ENCODE measurements at places on chromosomes 3 and 15.

GRCh38 chr15:76058714-76059319 lies 968 bp upstream of the TMEM266 start:
- DNase-seq, result no peak

- no peak for DNase-seq
These were observed 129.6 kb downstream of the ADAMTS17 start for GRCh38 chr15:100211855-100212850.

DNA sequence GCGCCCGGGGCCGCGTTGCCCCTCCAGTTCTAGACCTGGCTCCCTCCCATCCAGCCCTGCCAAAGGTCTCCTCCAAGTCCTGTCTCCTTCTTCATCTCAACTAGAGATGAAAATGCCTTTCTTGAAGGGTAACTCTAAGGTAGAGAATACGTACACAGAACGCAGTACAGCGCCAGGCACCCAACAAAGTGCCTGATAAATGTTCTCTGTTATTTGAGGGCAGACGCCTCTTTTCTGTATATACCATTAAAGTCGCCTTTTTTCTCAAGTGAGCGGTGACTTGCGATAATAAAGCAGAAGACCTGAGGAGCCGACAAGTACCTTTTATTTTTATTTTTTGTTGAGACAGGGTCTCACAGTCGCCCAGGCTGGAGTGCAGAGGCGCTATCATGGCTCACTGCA lies 809 bp downstream of the CRTAP start:
- no peak for DNase-seq

GRCh38 chr3:12312010-12312409 lies 23.1 kb downstream of the PPARG start:
- DNase-seq, result no peak

GRCh38 chr3:82736696-82737277 lies 975.3 kb upstream of the GBE1 start:
- no peak for DNase-seq

DNA sequence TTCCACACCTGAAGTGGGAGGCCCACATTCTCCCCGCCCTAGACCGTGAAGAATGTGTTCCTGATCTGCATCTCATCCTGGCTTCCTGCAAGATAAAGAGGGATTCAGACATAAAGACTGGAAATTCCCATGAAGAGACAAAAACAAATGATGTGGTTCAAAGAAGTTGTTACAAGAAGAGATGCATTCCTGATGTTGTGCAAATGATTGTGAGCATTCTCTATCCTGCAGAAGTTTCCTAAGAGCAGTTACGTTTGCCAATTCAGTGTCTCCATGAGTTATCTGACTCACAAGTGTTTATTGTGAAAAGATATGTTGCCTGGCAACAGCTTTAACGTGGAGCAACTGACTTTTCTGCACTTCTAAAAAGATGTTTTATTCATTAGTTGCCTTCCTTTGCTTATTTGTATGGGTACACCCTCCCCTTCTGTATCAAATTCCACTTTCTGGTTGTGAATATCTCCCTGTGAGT lies 107.8 kb downstream of the ZIC4 start:
- DNase-seq, result no peak

DNA sequence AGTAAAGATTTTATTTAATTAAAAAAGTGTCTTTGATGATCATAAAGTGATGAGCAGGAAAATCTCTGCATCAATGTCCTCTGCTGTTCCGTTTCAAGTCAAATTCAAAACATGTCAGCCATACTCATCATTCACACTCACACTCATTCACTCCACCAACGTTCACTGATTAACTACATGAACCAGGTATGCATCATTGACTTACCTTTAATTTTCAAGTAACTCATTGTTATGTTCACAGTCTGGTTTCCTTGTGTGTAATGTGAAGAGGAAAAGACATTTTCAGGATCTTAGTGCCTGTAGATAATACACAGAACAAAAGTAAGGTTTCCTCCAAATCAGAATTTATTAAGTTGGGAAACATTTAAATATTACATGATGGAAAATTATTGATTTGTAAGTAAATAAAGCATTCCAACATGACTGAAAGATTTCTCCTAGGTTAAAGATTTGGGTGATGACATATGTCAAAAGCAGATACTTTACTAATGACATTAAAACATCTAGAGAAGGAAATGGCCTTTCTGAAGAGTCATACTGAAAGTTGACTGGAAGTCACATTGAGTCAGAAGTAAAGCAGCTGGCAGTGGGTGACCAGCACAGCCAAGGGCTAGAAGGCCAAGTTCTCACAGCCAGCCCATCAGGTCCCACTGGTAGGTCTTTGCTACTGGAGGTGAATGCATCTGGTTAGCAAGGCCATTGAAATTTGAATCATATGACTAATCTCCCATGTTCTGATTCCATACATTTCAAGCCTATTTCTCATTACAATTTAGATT lies 251.9 kb downstream of the CDIN1 start:
- no peak for DNase-seq

DNA sequence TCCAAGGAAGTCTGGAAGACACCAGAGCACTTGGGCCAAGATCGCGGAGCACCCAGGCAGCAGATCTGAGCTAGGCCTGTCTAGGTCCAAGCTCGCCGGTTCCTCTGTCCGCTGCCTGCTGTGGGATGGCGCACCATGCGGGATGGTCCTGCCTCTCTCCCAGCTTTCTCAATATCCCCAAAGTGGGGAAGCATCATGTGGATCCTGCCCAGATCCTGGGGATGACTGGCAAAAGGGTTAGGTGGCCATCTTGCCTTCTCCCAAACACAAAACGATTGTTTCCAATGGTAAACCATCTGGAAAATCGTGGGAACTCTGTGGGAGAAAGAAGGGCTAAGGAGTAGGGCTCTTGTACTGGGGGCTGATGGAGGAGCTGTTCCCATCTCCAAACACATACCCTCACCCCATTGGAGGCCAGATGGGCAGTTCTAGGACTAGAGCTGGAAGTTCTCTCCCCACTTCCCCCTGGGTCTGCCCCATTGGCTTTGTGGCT lies 8.9 kb downstream of the PRKCD start:
- no peak for DNase-seq

GRCh38 chr3:23601091-23601822 lies 204.5 kb upstream of the UBE2E1 start:
- no peak for DNase-seq

GRCh38 chr3:30915782-30916181 lies 21.3 kb upstream of the GADL1 start:
- no peak for DNase-seq

- DNase-seq, result no peak
These were observed 21.5 kb upstream of the DUT start for GRCh38 chr15:48309740-48310139.

DNA sequence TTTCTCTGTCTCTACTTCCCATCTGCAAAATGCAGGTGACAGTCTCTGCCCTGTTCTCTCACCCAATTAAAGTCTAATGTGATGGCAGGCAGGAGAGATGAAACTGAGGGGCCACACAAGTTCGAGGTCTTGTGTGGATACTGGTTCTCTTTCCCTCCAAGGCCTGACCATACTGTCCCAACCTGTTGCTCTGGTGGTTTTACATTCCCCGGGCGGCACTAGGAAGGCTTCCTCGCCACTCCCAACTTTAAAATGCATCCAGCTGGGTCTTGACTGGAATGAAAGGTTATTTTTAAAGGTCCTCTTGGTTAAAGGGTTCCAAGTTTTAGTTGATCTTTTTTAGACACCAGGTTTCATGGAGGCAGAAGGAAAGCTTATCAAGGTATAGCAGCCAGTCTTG lies 37.2 kb downstream of the WHAMM start:
- DNase-seq, result no peak

DNA sequence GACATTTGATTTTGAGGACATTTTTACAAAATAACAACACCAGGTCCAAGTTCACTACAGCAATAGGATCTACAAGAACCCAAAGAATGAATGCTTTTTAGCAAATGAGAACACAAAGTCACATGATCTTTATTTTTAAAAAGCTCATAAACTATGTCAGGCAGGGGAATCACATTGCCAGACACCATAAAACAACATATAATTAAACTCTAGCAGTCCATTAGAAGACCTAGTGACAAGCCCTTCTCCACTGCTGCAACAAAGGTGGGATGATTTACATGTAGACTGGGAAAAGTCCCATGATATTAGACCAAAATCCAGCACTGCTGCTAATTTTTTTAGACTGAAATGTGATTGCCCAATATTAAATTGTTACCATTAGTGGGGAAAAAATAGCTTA lies 92.6 kb downstream of the FHIT start:
- no peak for DNase-seq

All from T-helper 17 cell (primary cell).